KBM-7 (cell line): ENCODE measurements at places on chromosomes 7 and 10.

DNA sequence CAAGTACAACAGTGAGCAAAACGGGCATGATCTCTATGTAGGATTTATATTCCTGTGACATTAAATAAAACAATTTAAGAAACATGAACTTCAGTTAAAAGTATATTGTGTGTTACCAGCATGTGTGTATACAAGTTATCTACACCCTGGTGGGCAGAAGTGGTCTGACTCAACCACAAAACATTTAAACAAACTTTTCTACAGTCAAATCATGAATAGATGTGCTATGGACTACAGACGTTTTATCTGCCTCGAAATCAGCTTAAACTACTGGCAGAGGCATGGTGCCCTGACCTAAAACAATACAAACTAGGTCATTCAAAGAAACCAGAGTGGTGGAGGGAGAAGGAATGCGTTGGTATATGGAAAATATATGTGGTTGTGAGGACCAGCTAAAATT, 3.6 kb downstream of the ARL3 start:
- DNase-seq, result no peak

DNA sequence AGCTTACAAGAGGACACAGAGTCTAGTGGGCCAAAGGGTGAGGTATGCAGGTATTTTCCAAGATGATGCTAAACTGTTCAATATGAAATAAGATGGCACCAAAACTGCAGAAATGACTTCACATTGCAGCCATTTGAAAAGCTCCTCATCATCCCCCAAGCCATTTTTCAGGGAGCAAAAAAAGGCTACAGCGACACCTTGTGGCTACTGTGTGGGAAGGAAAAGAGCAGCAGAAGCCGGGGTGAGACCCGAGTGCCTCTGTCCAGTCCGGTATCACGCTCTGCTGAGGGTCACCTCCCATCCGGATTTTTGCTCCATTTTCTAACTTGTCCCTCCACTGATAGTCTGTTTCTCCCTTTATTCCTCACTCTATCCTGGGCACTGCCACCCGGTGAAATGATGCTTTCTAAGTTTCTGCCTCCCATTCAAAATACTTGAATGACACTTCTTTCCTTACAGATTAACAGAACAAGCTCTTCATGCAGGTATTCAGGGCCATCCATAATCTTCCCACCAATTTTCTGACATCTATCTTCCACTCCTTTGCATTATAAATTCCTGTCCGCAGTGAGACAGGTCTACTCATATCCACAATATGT, 220.2 kb downstream of the DGKI start:
- DNase-seq, result peak; percentile 62

DNA sequence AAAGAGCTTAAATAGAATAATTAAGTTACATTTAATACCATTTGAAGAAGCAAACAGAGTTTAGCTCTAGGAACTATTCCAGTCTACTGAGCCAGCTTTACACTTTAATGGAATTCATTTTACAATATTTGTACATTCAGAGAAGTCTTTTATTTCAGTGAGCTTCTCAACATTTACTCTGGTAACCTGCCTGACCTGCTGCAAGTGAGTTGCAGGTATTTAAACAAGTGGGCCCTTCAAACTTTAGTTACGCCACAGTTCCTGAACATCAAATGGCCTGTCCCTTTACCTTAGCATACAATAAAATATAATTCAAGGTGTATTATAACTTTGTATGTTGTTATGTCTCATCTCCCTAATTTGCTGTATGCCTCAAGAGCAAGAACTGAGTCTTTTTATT, 121.6 kb upstream of the SEMA3C start:
- DNase-seq, result no peak

- no peak for DNase-seq
These were observed 13.4 kb downstream of the DPCD start for GRCh38 chr10:101601541-101601940.

- DNase-seq, result no peak
These were observed 25.9 kb downstream of the GRK5 start for GRCh38 chr10:119233123-119233820.

DNA sequence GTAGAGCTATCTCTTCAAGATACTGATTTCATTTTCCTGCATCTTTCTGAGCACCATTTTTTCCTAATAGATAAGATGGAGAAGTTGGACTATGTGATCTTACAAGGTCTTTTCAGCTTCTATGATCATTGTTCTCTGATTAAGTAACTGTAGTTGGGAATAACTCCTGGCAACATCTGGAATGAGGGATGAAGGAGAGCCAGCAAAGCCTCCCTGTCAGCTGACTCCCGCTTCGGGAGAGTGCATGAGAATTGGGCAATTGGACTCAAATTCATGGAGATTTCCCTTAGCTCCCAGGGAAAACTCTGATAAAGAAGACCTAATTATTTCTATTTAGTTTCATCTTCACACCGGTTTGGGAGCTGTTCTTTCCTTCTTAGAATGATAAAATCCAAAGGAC, 146.1 kb downstream of the CCDC71L start:
- no peak for DNase-seq

DNA sequence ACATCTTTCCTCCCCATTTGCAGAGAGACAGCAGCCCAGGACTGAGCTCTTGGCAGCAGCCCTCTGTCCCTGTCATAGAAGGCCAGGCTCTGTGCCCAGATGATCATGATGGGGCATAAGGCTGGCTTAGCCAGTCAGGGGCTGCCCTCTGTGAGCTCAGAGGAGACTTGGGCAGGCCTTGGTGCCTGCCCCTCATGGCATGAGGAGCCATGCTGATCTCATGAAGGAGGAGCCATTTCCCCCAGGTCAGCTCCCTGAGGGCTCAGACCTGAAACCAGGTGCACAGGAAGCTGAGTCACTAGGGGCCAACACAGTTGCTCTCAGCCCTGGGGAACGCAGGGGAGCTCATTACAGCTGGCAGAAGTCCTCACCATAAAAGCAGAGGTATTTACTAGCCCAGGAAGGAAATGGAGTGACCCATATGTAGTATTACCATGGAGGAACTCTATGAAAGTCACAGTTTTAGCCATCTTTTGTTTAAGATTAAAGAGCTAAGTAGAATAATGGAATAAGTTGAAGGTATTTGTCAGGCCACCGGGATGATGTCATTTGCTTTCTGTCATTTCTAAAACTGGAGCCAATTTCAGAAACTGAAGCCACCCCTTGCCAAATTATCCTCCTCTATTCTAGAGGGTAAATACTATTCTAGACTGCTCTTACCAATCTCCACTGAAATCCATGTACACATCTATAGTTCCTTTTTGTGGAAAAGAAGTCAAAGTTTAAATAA, 362.4 kb upstream of the ZNF32 start:
- DNase-seq, result no peak

- DNase-seq, result no peak
These were observed 353.6 kb downstream of the CRPPA start for GRCh38 chr7:16067711-16068110.

GRCh38 chr7:110148054-110148453, 942.9 kb upstream of the LRRN3 start:
- DNase-seq, result no peak

- peak; percentile 41 for DNase-seq
These were observed 128.4 kb upstream of the ZNF746 start for GRCh38 chr7:149625947-149626392.

DNA sequence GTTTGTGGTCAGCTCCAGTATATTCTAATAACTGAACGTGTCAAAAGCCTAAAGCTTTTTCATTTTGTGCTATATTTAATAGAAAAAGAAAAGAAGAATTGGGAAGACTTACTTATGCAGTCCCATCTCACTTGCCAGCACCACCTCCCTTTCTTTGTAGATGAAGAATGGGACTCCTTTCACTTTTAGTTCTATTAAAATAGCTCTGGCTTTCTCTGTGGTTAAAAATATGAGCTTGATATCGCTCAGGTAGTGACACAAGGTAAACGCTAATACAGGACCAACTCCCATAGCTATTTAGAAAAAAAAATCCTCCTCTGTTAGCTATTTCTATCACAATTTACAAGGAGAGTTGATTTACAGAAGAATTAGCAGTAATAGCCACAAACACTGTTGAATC, 176.8 kb downstream of the PDE1C start:
- DNase-seq, result no peak
